Fibroblast of skin of right quadriceps (primary cell): ENCODE measurements at places on chromosomes 7 and 10.

DNA sequence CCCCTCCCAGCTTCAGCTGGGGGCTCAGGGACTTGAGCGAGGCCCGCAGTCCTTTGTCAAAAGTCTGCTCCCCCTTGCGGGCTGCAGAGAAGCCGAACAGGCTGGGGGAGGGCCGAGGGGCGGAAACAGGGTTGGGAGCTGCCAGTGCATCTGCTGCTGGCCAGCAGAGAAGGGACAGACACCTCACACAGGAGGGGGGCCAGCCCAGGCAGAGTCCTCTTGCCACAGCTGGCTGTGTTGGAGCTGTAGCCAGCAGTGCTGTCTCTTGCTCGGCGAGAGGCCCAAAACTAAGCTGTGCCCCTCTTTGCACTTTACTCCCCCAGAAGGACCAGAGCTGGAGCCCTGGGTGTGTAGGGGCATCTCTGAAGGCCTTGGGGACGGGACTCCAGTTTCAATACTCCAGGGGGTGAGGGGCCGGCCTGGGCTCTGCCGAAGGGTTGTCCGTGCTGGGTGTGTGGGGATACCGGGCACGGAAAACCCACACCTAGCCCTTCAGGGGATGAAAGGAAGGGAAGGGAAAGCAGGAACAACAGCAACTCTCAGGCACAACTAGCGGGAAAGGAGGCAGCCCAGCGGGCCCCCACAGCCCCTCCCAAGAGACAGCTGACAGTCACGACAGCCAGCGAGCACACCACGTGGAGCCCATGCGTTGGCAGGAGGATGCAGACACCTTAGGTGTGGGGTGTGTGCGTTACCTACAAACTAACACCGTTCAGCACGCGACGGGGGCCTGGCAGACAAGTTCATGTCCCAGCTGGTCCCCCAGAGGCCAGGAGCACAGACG is 17.8 kb downstream of the YKT6 start:
- no peak for DNase-seq

DNA sequence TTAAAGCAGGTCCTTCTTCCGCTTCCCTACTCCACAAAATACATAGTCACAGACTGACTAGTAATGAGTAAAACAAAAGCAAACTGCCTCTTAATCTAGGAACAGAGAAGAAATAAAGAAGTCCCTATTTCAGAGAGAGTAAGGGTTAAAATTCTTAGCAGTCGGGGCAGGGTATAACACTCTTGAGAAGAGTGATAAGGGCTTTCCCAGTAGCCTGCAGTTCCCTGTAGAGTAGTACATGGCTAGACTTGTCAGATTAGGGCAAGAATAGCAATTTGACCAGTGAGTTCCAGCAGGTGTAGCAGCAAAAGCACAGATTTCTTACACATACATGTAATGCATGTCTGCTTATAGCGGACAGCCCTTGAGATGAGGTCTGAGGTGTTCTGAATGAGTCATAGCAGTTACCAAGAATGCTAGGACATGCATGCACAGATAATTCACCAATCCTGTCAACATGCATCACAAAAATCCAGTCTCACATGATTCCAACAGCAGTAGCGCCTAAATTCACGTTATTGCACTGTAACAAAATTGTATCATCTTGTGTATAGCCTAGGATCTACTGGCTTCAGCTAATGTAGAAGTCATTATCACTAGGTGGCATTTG is 40.7 kb downstream of the BTRC start:
- peak; percentile 15 for DNase-seq

- no peak for DNase-seq
Observed at GRCh38 chr10:74156919-74157289, 5.9 kb downstream of the ADK start.

DNA sequence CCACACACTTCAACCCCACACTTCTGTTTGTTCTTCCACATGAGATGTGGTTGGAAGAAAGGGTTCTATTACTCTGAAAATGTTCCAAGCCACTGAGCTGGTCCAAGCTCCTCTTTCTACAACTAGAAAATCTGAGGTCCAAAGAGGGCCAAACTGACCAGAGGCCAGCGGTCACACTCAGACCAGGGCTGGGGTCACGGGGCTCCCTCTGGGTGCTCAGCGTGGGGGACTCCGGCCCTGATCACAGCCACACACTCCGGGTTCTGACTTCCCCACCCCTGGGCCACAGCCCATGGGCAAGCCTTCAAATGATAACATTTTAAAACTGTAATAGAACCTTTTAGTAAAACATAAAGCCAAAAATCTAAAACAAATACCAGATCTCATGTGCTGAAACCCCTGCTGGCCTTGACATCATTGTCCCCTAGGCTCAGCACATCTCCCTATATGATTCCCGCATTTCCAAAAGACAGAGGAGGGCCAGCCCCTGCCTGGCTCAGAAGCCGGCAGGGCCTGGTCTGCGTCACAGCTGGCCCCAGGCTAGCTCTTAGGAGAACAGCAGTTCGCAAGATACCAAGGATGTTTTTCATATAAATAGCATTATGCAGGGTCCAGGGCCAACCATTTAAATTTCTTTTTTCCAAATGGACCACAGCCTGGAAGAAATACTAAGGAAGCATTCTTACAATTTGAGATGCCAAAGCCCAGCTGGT is 3.3 kb downstream of the CRYGN start:
- DNase-seq = no peak

DNA sequence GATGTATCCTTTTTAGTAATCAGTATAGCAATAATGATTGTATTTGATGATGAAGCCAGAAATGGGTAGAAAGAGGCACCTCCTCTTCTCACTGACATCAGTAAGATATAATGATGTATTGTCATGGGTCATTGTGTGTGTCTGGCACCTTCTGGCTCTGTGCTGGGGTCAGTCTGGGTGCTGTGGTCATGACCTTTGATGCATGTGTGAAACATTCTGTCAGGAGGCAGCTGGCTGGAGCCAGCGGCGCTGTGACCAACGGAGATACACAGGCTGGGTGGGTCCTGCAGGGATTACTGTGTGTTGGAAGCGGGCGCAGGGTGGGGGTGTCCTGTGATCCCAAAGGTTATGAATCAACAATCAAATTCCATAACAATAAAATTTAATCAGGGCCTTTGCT is 35.2 kb downstream of the EEPD1 start:
- no peak for DNase-seq

DNA sequence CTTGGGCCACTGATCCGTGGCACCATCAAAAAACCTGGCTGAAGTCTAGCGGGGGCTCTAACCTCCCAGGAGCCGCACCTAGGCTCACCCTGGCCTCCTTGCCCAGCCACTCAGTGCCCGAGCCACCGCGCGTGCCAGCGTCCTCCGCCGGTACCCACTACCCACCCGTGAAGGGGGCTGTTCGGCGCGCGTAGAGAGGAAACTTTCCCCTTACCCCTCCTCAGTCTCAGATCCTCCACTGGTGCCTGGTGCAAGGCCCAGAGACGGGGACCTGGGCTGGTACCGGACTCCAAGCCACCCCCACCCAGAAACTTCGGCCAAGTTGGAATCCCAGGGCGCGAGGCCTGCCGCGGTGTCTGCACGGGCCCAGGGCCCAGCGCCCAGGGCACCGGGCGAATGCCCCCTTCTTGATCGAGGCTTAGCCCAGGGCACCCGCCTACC is 3.5 kb upstream of the EBF3 start:
- no peak for DNase-seq

DNA sequence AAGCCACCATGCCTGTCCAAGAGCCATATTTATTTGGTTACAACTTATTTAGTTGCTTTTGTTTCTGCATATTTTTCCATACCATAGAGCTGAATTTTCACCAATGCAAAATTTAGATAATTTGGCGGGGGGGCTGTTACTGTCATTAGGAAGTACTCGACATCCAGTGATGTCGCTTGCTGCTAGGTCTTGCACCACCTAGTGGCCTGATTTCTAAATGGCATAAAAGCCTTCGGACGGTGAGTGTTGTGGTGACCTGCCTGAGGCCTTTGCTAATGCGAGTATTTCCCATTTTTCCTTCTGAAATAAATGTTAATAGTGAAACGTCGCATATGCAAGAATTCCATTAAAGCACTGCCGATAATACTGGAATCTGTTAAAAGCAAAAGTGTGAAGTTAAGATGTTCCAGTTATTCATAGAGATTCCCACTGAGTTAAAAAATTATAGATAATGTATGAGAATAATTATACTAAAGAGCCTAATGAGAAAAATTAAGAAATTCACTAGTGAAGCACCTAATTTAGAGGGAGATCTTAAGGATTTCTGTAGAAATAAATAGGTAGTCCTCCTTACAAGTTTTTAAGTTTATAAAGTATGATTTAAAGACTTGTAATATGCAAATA is 86.1 kb upstream of the DNAJB6 start:
- DNase-seq = peak; percentile 55

DNA sequence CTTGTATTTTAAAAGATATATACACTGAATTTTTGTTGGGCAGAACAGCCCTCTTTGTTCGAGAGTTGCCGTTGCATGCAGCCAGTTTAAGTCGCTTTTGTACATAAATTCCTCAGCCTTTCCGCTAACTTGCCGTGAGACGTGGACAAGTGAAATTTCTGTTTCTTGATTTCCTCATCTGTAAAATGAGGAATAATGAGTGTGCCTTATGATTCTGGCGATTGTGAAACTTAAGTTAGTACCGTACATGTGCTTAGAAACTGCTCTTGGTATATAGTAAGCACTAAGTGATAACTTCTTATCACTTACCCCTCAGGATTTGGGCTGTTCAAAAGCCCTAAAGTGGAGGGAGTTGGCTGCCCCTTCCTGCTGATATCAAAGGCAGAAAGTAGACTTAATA is 1.4 kb downstream of the CCNJ start:
- peak; percentile 21 for DNase-seq

GRCh38 chr10:75623310-75624093 is 192.1 kb downstream of the LRMDA start:
- DNase-seq = no peak

- peak; percentile 37 for DNase-seq
Observed at GRCh38 chr7:77811516-77812289, 13.1 kb downstream of the PHTF2 start.

DNA sequence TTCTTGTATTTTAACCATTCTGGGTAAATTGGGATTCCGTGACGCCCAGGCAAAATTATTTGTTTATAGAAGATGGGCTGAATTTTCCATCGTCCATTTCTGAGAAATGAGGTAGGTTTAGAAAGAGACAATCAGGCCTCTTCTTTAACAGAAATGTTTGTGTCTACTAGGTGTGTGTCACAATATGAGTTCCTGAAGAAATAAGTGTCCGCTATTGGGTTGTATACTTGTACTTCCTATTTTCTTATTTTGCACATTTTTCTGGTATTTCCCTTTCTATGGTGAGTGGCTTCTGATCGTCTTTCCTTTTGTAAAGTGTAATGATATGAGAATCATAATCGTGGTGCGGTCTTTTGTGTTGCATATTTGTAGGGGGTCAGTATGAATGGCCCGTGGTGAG is 83.9 kb downstream of the TCF7L2 start:
- DNase-seq = no peak

GRCh38 chr7:1247527-1248041 is 14.9 kb downstream of the UNCX start:
- no peak for DNase-seq

- DNase-seq = no peak
Observed at GRCh38 chr7:79118143-79118542, 335.3 kb downstream of the MAGI2 start.

DNA sequence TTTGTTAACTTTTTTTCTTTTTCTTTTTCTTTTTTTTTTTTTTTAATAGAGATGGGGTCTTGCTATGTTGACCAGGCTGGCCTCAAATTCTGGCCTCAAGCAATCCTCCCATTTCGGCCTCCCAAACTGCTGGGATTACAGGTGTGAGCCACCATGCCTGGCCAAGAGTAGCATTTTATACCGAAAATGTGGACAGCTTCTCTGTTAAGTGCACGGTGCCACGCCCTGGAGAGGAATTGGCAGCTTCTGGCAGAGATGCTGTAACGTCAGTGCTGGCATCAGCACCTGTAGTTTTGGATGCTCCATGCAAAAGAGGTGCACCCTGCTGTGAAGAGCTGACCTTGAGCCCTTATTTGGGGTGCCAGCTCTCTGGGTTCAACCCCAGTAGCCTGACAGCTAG is 18.2 kb downstream of the IL15RA start:
- no peak for DNase-seq

- no peak for DNase-seq
Observed at GRCh38 chr10:97822261-97822687, 27.4 kb upstream of the GOLGA7B start.

- DNase-seq = no peak
Observed at GRCh38 chr7:2983586-2983985, 60.1 kb downstream of the CARD11 start.

DNA sequence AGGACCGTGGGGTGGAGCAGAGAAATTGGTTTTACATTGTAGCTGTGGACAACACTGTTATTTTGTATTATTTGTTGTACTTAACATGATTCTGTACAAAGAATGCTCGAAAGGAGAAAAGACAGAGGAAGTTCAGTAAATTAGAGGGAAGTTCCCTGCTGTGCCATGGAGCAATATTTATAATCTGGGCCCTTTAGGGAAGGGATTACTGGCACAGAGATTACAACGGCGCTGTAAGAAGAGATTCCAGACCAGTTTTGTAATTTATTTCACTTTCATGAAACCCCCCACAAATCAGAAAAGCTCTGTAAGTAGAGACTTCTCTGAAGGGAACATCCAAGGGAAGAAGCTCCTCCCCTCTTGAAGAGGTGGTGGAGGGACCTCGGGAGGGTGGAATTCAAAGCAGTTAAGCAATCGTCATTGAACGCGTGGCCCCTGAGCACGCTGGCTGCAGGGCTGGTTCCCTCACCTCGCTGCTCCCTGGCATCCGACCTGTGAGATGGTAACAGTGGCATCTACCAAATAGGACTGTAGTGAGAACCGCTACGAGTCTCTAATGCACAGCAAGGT is 113.5 kb downstream of the KLF6 start:
- no peak for DNase-seq

DNA sequence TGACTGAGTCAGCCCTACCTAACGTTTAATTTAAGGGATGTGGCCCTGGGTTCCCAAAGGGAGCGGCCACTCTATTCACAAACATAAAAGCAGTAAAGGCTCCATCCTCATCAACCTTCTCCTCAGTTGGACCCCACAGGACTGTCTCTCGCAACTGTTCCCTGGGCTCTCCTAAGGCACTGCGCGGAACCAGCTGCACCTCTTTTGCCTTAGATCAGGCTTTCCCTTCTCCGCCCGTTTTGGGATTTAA is 689 bp upstream of the GTPBP4 start:
- DNase-seq = no peak

- DNase-seq = peak; percentile 14
Observed at GRCh38 chr7:117825132-117825531, 48.1 kb downstream of the CTTNBP2 start.

DNA sequence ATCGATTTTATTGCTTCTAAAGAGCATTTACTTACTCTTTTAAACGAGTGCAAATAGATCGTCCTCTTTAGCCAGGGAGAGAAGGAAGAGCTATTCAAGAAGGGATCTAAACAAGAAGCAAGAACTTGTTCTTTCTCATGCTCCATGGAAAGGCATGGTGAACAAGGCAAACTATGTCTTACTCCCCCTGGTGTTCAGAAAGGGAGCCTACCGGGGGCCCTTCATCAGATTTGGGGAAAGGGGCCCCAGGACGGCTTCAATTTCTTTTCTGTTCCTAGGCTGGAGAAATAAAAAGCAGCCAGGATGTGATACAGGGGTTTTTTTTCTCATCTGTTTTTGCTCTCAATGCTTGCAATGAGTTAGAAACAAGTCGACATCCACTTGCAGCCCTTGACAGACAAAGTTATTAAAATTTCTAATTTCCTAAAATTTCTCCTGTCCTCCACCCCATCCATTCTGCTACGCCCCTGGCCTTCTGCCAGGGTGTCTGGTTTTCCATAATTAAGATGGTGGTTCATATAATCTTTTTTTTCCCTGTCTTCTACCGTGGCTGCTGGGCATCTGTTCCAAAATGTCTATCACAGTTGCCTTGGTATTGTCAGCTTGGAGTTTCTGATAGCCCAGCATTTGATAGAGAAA is 214.4 kb downstream of the CREB5 start:
- DNase-seq = peak; percentile 45
